NCI-H1105 (cell line): ENCODE measurements at places on chromosomes 5 and 9.

DNA sequence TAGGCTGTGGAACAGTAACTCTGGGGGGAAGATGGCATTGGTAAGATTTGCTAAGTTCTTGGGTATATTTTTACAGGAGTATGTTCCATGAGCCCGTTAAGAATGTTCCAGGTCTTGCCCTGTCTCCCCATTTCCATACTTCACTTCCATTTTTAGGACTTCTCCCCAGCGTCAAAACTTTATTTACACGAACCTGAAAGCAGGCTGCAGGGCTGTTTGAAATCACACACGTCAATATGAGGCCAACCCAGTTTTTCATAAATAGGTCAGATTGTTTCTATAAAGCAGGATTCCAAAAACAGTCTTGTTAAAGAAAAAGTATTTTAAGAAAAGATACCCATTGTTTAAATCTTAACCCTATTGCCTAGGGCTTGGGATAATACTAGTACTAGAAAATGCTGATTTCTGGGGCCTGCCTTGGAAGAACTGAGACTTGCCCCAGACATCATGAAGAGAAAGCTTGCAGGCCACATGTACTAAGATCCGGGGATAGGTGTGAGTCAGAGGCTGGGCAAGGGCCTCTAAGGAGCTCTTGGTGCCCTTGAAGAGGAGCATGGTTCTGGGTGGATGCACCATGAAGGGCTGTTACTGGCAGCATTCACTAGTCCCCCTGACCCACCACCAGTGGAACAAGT is 24.2 kb downstream of the TRIO start:
- DNase-seq, result no peak

GRCh38 chr5:665541-665955 is 27.6 kb downstream of the TPPP start:
- DNase-seq, result no peak

DNA sequence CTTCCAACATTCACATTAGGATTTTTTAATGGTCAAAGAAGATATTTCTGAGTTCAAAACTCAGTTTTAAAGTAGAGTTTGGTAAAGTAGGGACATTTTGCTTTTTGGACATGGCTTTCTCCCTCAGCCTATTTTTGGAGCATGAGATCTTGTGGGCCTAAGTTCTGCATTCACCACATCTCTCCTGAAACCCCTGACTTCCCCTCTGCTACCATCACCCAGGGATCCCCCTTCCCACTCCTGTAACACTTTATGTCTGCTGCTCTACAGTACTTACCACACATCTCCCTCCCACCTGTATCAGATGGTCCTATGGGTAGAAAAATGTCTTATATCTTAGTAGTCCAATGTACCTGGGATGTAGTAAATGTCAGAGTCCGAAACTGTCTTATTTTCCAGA is 48.2 kb upstream of the JAK2 start:
- DNase-seq, result no peak

DNA sequence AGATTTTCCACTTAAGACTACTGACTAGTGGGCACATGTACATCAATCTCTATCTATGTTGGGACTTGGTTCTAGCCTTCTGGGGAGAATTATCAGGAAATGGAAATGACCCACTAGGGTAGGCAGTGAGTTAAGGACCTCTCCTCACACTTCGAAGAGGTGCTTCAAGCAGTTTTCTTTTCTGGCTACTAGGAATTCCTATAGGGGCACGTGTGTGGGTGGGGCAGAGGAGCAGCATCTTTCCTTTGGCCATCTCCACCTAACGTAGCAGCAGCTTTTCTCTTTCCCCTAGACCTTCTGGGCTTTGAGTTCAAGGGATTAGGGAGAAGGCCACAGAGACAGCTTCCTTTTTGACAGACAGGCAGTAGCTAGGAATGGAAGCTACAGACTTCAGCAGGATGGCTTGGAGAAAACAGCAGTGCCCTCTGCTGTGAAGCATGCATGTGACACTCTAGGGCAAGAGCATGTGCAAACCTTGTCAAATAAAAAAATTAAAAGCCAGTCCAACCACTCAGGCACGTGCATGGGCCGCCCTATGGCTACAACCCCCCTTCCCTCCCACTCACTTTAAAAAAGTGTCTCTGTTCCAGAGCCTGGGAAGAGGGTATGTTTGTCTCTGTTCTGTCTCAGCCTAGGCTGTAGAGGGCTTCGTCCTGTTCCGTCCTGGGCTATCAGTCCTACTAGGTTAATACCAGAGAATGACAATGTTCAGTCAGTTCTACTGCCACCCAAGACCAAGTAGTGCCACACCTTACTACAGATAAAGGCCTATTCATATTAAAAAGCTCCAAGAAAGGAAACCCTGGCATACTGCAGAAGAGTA is 8.7 kb upstream of the GFRA3 start:
- no peak for DNase-seq

GRCh38 chr5:31767335-31768031 is 128.6 kb downstream of the PDZD2 start:
- DNase-seq, result no peak

GRCh38 chr9:250039-250438 is 35.4 kb downstream of the DOCK8 start:
- no peak for DNase-seq

- DNase-seq, result no peak
Observed at GRCh38 chr5:5658889-5659465, 236.5 kb downstream of the ICE1 start.

DNA sequence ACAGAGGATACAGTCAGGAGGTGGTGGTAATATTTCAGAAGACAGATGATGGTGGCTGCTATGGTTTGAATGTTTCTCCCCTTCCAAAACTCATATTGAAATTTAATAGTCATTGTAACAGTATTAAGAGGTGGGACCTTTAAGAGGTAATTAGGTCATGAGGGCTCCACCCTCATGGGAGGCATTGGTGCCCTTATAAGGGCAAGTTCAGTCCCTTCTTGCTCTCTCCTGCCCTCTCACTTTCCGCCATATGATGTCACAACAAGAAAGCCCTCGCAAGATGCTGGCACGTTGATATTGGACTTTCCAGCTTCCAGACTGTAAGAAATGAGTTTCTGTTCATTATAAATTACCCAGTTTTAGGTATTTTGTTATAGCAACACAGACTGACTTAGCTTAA is 274.9 kb downstream of the PDE4D start:
- no peak for DNase-seq

- no peak for DNase-seq
Observed at GRCh38 chr5:97670447-97670846, 487.4 kb upstream of the RIOK2 start.

- no peak for DNase-seq
Observed at GRCh38 chr9:7901621-7902020, 102.0 kb upstream of the DMAC1 start.

DNA sequence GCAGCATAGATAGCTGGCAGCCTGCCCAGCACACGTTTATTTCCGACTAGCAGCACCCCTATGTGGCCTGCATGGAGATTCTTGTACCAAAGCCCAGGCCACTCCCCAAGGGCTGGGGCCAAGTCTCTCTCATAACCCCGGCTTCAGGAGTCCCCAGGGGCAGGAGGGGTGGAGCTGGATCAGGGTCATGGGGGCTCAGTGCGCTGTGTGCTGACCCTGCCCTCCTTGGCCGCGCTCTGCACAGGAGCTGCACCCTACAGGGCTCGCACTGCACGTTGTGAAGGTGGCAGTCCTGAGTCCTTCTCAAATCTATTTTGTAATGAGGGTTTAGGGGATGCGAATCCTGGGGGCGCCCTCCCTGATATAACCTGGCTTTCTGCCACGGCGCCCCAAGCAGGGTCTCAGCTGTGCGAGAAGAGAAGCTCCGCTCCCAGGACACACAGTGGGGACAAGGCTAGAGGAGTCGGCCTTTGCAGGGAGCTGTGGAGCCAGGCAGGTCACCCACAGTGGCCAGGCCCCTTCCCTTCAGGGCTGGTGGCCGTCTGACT is 28.6 kb downstream of the NKD2 start:
- DNase-seq, result no peak

DNA sequence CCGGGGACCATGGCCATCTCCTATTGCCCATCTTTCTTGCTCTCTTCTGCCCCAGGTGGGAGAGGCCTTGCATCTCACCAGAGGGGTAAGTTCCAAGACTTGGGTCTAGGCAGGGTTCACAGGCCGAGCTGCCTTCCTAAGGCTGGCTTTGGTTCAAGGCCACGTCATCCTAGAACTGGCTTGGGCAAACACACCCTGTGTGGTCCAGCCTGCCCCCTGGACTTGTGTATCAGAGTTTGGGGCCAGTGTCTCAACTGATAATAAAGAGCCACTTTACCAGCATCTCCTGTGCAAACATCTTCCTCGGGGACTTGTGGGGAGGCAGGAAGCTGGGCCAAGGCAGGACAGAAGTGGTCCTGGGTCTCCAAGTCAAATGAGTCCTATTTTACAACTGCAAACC is 17.8 kb downstream of the BOD1 start:
- DNase-seq, result no peak

DNA sequence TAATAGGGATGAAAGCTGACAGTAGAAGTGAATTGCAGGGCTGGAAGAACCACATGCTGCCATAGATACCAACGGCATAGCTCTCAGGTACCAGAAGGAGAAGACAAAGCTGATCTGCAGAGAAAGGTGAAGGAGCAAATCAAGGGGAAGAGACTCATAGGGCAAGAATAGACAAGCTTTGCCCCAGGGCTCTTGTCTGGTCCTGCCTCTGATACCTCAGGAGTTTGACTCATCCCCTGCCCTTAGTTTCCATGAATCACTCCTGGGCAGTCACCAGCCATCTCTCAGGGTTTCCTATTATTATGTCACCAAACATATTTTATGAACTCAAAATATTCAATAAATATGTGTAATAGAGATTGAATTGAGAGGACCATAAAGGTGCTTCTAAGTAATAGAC is 800.9 kb downstream of the DNAH5 start:
- no peak for DNase-seq

- DNase-seq, result no peak
Observed at GRCh38 chr5:115599502-115599901, 2.8 kb downstream of the TICAM2 start.

GRCh38 chr9:89543621-89544278 is 45.8 kb upstream of the SEMA4D start:
- DNase-seq, result no peak

- no peak for DNase-seq
Observed at GRCh38 chr9:34559624-34560455, 29.7 kb downstream of the CNTFR start.

DNA sequence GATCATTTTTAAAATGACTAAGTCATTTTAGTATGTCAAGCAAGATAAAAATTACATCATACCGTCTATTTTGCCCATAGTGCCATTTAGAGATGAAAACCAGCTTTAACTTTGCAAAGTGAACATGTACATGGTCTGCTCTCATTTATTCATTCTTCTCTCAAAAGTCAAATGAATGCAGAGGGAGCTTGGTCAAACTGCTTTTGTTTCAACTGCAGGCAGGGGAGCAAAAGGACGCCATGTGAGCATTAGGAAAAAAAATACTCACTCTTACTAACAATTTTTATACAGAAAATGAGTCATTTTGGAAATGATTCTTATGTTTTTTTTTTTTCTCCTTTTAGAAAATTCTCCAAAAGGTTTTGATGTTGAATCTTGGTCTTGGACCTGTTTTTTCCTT is 15.7 kb downstream of the SCGB3A1 start:
- no peak for DNase-seq

DNA sequence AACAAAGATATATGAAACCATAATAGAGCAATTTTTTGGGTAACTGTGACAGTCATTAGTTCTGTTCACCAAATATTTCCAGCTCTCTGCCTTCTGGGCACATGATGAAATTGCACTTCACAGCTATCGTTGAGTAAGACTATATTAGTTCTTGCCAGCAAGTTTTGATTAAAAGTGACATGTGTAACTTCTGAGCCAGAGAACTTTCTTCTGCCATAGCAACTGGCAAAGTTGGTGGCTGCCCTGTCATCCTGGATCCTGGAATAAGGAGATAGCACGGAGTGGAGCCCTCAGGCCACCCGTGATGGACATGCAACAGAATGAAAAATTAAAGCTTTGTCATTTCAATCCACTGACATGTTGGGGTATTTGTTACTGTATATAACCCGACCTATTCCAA is 194.4 kb upstream of the VCAN start:
- DNase-seq, result no peak

- no peak for DNase-seq
Observed at GRCh38 chr5:96717874-96718273, 55.7 kb downstream of the CAST start.

- no peak for DNase-seq
Observed at GRCh38 chr5:76920491-76920890, 32.4 kb upstream of the CRHBP start.

- DNase-seq, result no peak
Observed at GRCh38 chr9:91207397-91207728, 154.4 kb downstream of the AUH start.

- no peak for DNase-seq
Observed at GRCh38 chr9:133490865-133491655, 12.2 kb upstream of the SLC2A6 start.

DNA sequence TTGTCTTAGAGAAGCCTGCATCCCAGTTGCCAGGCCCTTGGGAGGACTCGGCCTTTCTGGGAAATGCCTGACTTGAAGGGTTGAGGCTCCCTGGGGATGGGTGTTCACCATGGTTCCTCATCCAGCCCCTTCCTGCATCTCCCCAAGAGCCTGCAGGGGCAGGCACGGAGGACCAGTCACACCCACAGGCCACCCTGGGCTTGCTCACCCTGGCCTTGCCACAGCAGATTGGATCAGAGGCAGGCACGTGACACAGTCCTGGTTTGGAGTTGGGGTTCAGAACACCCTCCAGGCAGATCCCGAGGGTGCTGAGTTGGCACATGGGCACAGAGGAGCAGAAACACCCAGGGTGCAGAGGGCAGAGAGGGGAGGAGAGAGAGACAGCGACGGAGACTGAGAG is 286.1 kb downstream of the PBX3 start:
- DNase-seq, result no peak

- DNase-seq, result peak; percentile 2
Observed at GRCh38 chr5:133293960-133294359, 242.1 kb downstream of the HSPA4 start.

GRCh38 chr5:116365006-116365496 is 209.6 kb downstream of the SEMA6A start:
- no peak for DNase-seq
